Ovary (tissue), 10 donors: ENCODE measurements at places on chromosomes 1 and 21.

DNA sequence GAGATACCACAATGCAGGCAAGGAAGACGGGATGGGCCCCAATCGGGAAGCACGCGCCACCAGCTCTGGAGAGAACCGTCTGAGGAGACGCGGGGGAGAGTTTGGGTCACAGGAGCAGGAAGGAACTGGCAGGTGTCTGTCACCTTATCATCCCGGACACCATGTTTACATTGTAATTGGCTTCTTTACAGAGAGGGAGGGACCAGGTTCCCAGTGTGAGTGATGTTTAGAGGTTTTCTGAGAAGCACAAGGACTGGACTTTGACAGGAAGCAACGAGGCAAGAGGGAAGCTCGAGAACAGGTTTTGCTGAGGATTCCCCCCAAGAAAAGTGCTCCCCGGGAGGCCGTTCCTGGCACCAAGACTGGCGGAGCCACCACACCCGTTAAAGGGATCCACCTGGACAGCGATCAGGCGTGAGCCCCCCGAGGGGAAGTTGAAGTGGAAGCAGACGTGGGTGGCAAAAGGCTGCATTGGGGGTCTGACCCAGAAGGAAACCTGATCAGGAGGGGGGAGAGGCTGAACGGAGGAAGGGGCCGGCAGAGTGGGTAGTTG, 957 bp downstream of the EPS15 start:
- DNase-seq, result peak; percentile 45

- DNase-seq, result no peak
Measured at GRCh38 chr1:195886000-195886399, 722.2 kb downstream of the KCNT2 start.

GRCh38 chr1:15289251-15289651, 42.2 kb downstream of the FHAD1 start:
- no peak for DNase-seq

DNA sequence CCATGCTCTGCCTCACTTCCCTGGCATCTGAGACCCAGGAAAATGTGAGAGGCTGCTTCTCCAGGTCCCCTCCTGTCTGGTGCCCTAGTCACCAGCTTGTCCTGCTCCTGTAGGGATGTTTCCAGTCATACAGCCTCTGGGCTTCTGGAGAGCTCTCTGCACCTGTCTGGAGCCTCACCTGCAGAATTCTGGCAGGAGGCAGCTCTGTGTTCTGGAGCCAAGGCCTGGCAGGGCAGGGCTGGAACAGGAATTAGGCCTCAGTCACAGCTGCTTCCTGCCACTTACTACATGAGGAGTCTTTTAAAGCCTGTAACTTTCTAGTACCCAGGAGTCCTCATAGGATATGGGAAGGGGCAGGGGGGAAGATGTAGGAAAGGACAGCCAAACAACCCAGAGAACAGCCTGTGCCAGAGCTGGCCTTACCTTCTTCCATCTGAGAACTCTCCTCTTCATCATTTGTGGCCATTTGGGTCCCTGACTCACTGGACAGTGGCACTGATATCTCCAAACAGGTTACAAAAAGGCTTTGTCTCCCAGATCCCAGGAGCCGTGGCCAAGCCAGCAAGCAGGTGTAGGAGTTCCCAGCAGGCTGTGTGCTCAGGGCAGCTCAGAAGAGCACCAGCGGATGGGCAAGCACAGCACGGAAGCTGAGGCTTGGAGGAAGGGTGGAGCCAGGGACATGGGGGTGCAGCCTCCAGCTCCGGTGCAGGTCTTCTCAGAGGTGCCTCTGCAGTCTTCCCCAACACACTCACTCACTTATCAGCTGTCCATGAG, 31.4 kb upstream of the ARTN start:
- no peak for DNase-seq

DNA sequence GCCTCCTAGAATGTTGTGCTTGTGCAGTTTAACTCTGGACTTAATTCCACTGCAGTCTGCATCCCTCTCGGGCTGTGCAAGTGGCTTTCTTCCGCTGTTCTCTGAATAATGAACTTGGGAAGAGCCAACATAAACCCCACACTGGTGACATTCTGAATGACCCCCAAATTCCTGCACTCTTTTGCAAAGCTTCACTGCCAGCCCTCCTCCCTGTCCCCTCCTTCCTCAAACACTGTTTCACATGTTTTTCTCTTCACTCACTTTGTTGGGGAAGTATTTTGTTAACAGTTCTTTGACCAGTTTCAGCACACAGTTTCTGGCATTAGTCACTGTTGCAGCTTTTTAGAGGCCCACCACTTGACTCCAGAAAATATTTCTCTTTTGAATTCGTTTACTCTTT, 39.7 kb downstream of the GNG12 start:
- DNase-seq, result no peak

- DNase-seq, result no peak
Measured at GRCh38 chr1:204896787-204897469, 26.3 kb downstream of the NFASC start.

DNA sequence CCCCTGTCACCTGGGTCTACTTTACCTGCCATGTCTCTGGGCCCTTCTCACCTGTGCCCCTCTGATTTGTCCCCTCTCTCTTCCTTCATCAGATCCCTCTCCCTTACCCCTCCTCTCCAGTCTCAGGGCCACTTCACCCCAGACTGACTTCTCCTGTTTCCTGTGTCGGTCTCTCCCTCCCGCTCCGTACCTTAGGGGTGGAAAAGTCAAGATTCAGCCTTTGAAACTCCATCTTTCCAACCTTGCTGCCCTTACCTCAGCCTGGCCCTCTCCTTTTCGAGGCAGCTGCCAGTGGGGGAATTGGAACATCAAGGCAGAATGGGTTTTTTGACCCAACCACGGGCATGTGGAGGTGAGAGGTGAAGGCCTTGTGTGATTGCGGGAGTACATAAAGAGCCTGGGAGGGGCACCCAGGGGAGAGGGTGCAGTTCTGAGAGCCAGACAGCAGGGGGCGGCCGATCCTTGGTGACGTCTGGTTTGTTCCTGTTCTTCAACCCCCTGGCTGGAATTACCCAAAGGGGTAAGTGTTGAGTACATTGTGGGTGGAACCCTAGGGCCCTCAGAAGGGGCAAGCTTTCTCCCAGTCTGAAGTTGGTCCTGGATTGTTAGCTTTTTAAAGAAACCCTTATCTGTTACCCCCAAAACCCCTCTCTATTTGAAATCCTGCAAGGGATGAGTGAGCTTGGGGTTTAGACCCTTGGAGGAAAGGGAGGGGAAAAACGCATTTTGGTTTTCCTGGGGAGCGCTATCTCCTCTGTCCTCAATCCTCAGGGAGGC, 12.3 kb upstream of the DMBX1 start:
- DNase-seq, result peak; percentile 52

GRCh38 chr1:167033646-167034045, 44.6 kb downstream of the MAEL start:
- DNase-seq, result no peak

DNA sequence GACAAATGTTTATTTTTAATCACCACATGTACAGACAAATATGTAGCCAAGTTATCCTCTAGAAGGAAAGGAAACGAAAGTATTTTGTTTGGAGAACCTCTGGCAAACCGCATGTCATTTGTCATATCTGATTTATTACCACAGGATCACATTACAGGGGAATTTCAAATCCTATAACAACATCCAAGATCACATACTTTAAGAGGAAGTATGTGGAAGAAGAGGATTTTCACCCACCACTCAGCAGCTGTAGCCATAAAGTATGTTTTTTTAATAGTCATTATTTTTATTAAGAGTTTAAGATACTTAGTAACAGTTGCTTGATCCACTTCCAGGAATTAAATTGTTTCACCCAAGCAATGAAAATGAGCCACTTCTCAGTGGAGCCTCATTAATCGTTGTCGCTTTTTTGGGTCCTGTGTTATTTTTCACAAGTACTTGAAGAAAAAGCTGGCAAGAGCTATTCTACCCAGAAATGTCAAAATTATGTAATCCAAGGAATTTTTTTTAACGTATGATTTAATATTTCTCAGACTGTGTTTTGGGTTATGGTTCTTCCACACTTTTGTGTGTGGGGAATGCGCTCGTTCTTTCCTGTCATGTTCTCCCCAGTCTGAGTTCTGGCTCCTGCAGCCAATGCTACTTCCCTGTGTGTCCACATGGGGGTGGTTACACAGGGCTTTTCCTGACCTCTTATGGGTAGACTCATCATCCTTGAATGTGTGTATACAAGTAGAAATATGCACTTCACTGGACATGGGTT, 6.9 kb downstream of the SERTAD4 start:
- DNase-seq, result peak; percentile 47
